NCI-H510A treated with DMSO at 0.1 percent for 48 hours (cell line): ENCODE measurements at places on chromosomes 12 and 14.
A peak's percentile ranks its signal among the peaks of the same experiment; 100 is the strongest.

- DNase-seq = no peak
Observed at GRCh38 chr12:101750152-101750551, 10.9 kb upstream of the SYCP3 start.

GRCh38 chr12:31001581-31002360 lies 71.9 kb upstream of the DDX11 start:
- no peak for DNase-seq

- no peak for DNase-seq
Observed at GRCh38 chr12:88982694-88983093, 369.6 kb downstream of the DUSP6 start.

GRCh38 chr12:107497231-107497630 lies 188.4 kb upstream of the PWP1 start:
- no peak for DNase-seq

- no peak for DNase-seq
Observed at GRCh38 chr12:126558810-126559209, 1493.6 kb downstream of the AACS start.

GRCh38 chr12:109304485-109304884 lies 4.6 kb downstream of the FOXN4 start:
- DNase-seq = no peak

DNA sequence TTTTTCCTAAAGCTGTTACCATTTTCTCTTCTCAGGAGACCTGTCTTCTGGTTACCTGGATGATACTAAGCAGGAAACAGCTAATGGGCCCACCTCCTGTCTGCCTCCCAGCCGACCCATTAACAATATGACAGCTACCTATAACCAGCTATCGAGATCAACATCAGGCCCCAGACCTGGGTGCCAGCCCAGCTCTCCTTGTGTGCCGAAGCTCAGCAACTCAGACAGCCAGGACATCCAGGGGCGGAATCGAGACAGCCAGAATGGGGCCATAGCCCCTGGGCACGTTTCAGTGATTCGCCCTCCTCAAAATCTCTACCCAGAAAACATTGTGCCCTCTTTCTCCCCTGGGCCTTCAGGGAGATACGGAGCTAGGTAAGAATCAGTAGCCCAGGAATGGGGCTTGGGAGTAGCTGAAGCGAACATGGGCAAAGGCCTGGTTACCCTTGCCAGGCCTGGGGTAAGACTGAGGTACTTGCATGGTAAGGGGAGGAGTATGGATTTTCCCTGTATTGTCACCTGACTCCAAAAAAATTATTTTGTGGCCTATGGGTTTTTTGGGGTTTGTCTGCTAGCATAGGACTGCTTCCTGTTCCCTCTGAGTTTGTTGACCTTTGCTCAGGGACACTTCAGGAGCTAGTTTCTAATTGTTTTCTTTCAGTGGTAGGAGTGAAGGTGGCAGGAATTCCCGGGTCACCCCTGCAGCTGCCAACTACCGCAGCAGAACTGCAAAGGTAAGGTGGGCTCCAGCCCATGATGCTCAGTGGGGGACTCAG lies 26.6 kb downstream of the TRAFD1 start:
- no peak for DNase-seq

DNA sequence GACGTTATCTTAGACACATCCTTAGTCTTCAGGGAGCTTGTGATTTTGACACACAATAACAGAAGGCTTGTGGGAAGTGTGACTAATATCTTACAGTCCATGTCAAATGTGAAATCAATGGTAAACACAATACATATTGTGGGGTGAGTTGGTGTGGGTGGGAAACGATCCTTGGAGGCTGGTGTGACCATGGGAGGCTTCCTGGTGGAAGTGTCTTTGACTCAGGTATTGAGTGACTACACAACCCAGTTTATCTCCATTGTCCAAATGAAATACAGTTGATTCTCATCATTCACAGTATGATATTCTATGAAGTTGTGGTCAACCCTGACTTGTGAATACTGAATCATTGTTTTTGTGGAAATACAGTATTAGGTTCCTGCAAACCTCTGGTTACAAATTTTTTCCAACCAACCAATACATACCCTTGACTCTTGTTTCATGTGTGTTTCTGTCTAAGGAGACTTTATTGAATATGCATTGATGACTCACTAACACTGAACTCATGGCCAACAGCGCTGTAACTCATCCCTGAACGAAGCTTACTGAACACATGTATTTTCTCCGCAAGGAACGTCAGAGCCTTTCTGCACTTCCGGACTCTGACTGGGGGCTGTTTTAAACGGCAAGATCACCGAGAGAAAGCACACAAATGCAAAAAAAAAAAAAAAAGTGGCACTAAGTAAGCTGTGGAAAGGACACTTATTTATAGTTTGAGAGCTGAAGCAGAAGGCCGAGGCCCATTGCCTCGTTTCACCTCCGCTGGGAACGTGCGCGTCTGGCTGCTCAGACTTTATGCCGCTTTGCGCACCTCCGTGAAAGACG lies 59.0 kb downstream of the CLMN start:
- DNase-seq = no peak

DNA sequence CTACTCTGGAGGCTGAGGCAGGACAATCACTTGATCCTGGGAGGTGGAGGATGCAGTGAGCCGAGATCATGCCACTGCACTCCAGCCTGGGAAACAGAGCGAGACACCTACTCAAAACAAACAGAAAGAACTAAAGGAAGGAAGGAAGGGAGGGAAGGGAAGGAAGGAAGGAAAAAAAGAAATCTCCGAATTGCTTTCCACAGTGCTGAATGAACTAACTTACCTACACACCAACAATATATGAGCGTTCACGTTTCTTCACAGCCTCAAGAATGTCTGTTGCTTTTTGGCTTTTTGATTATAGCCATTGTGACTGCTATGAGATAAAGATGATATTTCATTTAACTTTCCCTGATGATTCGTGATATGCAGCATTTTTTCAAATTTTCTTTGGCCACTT lies 1343.7 kb downstream of the LRFN5 start:
- no peak for DNase-seq

DNA sequence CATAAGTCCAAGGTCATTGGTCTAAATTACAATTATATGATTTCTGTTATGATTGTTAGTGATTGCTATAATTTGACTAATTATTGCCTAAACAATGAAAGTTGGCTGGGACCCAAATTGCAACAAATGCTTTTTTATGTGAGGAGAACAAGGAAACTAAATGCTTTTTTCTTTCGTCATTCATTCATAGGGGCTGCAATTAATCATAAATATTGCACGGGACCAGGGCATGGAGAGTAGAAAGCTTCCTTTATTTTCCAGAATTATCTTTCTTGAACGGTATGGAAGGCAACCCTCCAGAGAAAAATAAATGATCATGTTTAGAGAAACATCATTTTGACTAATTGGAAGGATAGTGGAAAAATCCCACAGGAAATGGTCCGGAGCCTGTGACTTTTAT lies 32.6 kb upstream of the ARHGAP5 start:
- DNase-seq = no peak

GRCh38 chr14:56812364-56813141 lies 2.3 kb upstream of the OTX2 start:
- DNase-seq = no peak

GRCh38 chr12:91419809-91420208 lies 237.2 kb upstream of the DCN start:
- no peak for DNase-seq

DNA sequence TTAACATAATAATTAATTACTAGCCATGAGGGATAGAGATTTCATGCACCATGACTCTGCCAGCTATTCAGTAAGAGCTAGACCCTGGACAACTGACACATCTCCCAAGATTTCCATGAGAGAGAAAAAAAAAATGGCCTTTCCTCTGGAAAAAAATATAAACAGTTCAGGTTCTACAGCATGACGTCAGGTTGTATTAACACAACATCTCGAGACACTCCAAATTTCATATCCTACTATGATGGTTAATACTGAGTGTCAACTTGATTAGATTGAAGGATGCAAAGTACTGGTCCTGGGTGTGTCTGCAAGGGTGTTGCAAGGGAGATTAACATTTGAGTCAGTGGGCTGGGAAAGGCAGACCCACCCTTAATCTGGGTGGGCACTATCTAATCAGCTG lies 11.1 kb downstream of the DBX2 start:
- DNase-seq = no peak

DNA sequence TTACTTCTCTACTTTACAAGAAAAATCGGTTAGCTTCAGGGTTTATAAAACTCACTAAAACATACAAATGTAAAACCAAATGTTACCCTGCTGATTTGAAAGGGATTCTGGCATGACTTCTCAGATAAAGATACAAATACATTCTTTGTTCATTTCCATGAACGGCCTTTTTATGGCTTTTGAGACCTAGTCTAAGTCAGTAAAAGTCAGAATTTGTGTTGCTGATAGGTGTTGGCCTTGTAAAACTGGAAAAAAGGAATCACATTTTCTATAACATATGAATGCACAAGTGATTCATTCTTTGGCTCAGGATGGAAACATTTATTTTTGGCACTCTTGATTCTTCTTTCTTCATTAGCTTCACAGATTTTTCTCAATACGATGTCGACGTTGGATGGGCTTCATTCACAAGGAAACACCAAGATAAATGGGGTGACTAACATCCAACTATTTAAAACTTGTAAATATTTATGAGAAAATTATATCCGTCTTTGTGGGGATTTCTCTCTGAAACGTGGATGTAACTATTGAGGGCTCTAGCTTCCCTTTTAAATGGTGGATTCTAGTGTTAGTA lies 27.0 kb upstream of the CPM start:
- no peak for DNase-seq

GRCh38 chr12:20513189-20513588 lies 144.9 kb downstream of the PDE3A start:
- DNase-seq = no peak

DNA sequence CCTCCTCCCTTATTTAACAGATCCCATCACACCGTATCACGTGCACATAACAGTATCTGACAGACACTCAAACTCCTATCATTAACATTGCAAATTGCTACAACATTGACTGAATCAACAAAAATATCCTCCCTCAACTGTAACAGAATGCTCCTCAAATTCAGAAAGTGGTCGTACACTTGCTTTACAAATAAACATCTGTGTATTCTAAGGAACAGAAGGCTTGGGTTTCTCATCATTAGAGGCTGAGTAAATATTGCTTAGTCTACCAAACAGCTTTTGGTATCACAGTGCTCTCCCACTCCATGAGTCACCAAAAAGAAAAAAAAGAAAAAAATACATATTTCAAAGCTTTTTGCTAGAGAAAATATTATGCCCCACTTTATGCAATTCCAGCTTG lies 23.9 kb downstream of the FERMT2 start:
- DNase-seq = peak; percentile 14

DNA sequence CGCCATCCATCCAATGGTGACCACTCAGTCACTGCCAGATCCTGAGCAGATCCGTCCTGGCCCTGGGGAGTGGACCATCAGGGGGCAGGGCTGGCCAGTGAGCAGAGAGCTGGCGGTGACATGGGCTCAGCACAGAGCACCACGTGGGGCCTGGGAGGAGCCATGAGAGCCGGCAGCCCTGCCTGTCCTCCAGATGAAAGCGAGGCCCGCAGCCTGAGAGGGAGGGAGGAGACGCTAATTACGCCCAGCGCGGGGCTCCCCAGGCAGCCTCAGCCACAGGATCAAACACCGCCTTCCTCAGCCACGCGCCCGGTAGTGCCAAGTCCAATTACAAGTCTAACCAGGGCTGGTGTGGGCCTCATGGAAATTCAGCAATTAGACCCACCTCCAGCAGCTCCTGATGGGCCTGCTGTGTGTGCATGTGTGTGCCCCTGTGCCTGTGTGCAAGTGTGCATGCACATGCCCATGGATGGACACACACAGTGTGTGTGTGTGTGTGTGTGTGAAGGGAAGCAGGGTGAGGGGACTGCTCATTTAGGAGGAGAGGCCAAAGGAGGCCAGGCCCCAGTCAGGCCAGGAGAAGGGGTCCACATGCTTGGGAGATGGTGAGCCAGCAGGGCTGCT lies 68.0 kb downstream of the KIF26A start:
- peak; percentile 72 for DNase-seq

GRCh38 chr12:46944088-46944487 lies 118.3 kb upstream of the SLC38A4 start:
- no peak for DNase-seq

GRCh38 chr12:116376354-116377193 lies 99.1 kb upstream of the MED13L start:
- DNase-seq = peak; percentile 79

GRCh38 chr12:93244514-93245077 lies 133.1 kb upstream of the NUDT4 start:
- no peak for DNase-seq

GRCh38 chr14:74524076-74524811 lies 30.7 kb downstream of the ISCA2 start:
- DNase-seq = no peak

DNA sequence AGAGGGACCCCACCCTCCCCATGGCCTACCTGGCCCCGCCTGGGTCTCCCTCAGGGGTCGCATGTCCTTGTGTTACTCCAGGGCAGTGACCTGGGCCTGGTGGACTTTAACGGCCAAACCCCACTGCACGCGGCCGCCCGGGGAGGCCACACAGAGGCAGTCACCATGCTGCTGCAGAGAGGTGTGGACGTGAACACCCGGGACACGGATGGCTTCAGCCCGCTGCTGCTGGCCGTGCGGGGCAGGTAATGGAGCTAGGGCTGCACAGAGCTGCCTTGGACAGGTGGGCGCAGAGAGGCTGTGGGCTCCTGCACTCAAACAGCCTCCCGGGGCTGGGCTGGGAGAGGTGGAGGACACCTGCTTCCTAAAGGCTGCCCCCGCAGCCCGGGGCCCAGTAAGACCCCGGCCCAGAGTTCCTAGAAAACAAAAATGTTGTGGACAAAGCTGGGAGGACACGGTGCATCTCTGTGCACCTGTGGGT lies 21.6 kb downstream of the ASPG start:
- DNase-seq = no peak

DNA sequence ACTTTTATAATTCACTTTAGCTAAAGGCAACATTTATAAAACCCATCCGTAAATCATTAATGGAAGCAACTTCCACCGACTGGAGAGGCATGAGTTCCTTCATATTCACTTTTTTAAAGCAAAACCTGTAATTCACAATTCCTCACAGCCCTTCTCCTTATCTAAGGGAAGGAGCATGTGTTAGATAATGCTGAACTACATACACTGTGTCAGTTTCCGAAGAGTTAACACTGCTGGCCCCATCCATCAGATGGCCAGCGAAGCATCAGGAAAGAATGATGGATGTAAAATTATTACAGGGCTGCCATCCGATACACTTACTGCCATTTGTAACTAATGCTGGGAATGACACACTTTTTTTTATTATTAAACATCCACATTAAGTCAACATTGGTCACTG lies 392.8 kb downstream of the SOX5 start:
- DNase-seq = no peak
